ENCODE measurements at places on chromosomes 1 and 21.

- DNase-seq, result no peak
Measured at GRCh38 chr1:68623700-68624099, 126.8 kb upstream of the DEPDC1 start.

GRCh38 chr1:30966690-30967369, 58.3 kb upstream of the SDC3 start:
- DNase-seq, result no peak

DNA sequence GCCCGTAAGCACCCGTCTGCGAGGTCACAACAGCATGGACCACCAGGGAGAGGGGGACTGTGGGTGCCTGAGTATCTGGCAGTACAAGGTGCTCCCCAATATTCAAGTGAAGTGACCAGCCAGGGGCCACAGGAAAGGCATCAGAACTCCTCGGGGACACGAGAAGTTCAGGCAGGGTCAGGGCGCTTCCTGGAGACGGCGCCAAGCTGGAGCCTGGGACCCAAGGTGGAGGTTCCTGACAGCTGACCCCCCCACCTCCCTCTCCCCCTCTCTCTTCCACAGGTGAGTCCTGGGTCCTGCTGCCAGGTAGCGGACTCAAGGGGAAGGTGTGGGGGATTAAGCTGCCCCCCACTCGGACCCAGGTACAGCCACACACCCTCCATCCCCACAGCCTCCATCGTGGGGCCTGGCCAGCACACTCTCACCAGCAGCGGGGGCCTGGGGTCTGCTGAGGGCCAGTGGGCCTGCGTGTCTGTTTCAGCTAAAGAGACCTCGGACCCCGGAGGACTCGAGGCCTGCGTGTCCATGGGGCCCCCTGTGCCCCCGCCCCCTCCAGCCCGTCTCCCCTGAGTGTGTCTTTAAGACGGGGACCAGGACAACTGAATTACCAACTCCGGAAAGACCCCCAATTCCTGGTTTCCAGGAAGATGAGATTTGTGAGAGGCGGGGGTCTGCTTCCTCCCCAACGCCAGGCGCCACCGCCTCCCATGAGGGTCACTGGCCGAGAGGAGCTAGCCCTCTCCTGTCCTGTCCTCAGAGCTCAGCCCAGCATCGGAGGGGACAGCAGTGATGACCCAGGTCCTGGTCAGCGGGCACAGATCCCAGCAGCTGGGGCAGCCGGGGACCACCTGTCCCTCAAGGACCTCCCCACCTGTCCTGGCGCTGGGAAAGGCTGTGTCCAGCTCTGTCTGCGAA, 6.2 kb downstream of the TNFRSF18 start:
- no peak for DNase-seq

- no peak for DNase-seq
Measured at GRCh38 chr1:156268336-156268735, 14.3 kb downstream of the SMG5 start.

DNA sequence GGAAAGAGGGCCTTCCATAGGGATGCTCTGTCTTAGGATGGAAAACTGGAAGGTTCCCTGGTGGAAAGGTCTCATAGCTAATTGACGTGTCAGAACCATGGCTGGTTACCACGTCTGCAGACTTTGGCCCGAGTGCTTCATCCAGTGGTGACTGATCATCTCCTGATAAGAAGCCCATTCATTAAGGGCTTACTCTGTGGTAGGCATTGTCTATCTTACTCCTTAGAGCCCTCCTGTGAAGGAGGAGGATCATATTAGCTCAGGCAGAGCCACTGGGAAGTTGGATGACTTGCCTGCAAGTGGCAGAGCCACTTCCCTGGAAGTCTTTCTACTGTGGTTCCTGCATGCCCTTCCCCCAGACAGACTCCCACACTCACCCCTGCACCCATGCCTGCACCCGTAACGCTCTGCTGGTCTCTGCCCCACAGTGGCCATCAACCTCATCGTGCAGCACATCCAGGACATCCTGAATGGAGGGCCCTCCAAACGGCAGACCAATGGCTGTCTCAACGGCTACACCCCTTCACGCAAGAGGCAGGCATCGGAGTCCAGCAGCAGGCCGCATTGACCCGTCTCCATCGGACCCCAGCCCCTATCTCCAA, 79.9 kb downstream of the UCK2 start:
- no peak for DNase-seq

DNA sequence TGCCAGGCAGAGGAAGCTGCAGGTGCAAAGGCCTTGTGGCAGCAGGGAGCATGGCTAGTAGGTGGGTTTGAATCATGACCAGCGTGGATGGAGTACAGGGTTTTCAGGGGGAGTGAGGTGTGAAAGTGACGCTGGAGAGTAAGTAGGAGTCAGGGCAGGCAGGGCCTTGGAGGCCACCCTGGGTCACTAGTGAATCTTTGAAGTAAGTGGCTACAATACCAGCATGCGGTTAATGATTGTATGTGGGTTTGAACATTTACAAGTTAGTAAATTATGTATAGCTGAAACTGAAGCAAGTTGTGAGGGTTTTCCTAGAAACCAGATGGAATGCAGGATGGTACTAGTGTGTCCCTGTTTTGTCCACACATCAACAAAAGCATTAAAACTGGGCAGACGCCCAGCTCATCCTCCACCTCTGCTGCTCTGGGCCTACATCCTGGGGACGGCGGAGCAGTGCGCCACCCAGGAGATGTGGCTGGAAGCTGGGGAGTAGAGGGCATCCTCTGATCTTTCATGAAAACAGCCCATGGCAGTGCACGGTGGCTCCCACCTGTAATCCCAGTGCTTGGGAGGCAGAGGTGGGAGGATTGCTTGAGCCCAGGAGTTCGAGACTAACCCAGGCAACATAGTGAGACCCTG, 41.2 kb upstream of the B3GALNT2 start:
- DNase-seq, result no peak

GRCh38 chr21:44497703-44498126, 42.3 kb downstream of the KRTAP10-1 start:
- DNase-seq, result no peak

DNA sequence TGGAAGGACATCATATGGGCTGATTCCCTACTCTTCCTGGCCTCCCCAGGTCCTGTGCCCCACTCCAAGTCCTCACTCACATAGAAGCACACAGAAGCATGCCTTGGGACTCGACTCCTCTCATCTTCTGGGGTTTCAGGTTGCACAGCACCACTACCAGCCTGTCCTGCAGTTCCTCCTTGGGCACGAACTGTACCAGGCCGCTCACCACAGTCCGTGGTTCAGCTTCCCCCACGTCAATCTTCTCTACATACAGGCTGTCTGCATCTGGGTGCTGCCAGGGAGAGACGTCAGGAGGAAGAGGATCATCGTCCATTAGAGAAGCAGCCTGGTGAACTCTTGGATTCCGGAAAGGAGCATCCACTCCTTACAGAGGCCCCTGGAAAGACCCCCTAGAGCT, 37.2 kb downstream of the YARS1 start:
- no peak for DNase-seq

DNA sequence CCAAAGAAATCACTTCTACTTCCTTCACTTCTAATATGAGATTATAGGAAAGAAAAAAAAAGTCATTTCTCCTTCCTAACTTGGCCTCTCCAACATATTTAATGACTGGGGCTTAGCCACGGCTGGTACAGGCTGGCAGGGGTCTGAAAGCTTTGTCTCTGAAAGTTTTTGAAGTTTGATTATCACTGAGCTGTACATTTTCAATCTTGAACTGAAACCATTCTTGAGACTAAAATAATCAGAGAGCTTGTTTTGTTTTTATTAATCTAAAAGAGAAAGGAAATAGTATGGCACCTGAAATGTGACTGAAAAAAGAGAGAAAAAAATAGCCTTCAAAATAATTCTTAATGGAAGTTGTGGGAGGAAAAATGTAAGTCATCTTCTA, 3.8 kb upstream of the KRTAP19-8 start:
- DNase-seq, result no peak

DNA sequence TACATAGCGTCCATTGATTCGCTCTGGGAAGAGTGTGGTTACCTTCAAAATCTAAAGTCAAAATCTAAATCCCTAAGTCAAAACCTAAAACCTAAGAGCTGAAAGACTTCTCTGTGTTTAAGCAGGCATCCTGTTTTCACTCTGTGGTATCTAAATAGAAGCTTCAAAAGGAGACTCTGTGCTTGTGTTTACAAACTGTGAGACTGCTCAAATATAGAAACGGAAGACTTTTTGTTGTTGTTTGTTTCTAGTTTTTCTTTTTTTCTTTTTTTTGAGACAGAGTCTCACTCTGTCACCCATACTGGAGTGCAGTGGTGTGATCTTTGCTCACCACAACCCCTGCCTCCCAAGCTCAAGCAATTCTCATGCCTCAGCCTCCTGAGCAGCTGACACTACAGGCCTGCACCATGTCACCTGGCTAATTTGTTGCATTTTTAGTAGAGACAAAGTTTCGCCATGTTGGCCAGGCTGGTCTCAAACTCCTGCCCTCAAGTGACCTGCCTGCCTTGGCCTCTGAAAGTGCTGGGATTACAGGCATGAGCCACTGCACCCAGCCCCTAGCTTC, 425.9 kb downstream of the SMYD3 start:
- no peak for DNase-seq

GRCh38 chr1:113325022-113325421, 65.3 kb upstream of the MAGI3 start:
- no peak for DNase-seq

DNA sequence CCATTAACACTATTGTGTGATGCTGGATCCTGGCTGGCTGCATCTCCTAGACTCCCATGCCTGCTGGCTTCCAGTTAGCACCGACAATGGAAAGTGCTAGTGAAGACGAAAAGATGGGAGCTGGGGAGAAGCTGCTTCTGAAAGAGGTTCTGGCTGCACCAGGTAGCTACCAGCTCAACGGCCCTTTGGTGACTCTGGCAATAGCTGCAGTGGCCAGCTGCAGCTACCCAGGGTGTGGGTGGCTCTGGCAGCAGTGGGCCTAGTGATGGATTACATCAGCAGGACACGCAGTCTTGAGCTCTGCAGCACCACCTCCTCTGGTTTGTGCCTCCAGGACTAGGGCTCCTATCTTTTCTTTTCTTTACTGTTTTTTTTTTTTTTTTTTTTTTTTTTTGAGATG, 662.6 kb downstream of the MATN1 start:
- no peak for DNase-seq

GRCh38 chr21:38165466-38166172, 91.2 kb upstream of the KCNJ15 start:
- no peak for DNase-seq

- DNase-seq, result no peak
Measured at GRCh38 chr1:8026153-8026975, at the start of gene ERRFI1. TSS of gene ERRFI1 (minus strand) at chr1:8026309. CDS start at chr1:8015619, 10,690 bp downstream.

DNA sequence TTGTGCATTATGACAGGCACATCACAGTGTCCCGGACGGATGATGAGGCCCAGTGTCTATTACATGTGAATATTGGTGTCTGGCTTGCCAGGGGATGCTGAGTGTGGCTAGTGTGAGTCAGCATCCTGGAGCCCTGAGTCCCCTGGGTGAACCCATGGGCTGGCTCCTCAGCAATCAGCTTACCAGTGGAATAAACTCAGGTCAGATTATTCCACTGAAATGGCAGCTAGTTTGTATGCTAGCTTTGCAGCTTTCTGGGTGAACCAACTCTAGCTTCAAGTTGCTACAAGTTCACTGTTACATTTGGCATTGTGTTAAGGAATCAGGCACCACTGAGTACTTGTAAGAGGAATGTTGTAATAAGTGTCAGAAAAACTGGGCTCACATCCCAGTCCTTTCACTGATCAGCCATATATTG, 23.9 kb upstream of the RPTN start:
- peak; percentile 69 for DNase-seq

GRCh38 chr1:47164552-47164951, 25.3 kb downstream of the PDZK1IP1 start:
- no peak for DNase-seq

GRCh38 chr1:65064981-65065380, 83.0 kb upstream of the AK4 start:
- DNase-seq, result no peak

DNA sequence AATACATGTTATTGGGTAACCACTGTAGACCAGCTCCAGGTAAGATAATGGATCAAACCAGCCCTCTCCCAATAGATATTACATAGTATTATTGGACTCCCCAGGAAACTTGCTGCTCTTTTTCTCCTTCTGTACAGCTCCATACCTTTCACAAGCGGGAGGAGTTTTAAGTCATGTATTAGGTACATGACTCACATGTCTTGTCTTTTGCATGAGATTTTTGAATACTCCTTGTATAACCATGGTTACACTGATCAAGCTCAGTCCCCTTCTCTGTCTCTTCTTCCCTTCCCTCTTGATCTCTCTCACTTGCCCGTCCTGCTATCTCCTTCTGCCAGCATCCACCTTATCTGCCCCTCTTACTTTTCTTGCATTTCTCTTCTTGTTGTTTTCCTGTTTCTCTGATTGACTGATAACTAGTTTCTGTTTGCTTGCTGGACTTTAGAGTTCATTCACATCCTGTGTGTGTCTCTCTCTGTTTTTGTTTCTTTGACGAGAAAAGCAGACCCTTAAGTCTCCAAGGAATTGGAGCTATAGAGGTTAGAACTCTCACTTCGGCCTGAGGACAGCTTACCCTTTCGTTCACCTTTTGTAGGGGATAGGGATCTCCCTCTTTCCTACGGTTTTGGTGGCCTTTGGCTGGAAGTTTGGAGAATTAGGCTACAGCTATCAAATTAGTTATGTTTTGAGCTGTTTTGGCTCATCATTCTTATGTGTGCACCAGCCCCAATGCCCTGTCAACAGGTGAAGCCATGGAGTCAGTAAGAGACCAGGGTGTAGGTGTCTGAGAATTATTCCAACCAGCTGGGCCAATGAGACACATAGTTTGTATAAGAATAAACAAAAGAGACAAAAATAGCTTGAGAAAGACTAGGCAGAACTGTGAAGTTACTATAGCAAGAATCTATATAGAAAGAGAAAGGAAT, 49.0 kb upstream of the ASB17 start:
- no peak for DNase-seq

DNA sequence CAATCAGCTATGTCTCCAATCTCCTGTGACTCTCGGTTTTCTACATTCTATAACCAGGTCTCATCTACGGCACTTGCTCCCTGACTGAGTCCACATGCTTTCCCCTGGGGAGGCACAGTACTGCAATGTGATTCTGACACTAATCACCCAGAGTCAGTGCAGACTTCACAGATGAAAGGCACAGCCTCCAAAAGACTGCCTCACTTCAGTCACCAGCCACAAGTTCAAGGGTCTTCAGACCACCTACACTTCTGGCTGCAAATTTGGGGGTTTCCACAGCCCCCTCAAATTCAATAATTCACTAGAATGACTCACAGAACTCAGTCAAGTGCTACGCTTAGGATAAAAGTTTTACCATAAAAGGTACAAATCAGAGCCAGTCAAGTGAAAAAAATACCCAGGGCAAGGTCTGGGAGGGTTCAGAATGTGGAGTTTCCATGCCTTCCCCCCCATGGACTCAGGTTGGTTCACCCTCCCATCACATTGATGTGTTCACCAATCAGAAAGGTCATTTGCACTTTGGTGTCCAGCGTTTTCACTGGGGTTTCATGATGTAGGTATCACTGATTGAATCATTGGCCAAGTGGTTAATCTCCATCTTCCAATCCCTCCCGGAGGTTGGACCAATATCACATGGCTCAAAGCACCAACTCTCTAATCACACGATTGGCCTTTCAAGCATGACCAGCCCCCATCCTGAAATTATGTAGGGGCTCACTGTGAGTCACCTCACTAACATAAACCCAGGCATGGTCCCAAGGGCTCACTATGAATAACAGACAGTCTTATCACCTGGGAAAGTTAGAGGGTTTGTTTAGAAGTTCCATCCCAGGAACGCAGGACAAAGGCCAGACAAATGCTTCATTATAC, 182.9 kb upstream of the CAMK1G start:
- DNase-seq, result no peak

Measured in GM04503 (cell line).